ENCODE measurements at places on chromosomes 3 and 15. TPM values are rescaled to one million over a fixed set of nuclear protein-coding genes. Genes with fewer than 3 reads are reported as not detected.

GRK7 gene
- total RNA-seq, result not detected

IL16 gene
- 0.07 TPM for total RNA-seq

SYNM gene
- 0.68 TPM for total RNA-seq

STRC gene
- total RNA-seq, result 0.71 TPM

TTC21A gene
- 0.34 TPM for total RNA-seq

GOLGA6L10 gene
- 1.4 TPM for total RNA-seq

KLHL18 gene
- total RNA-seq, result 26.7 TPM

THSD4 gene
- 49.5 TPM for total RNA-seq

FETUB gene
- total RNA-seq, result not detected

GCNT3 gene
- total RNA-seq, result 3.4 TPM

MYH15 gene
- total RNA-seq, result 0.07 TPM

GRIP2 gene
- total RNA-seq, result 0.07 TPM

MAPKAPK3 gene
- 65.1 TPM for total RNA-seq

HMCES gene
- 35.9 TPM for total RNA-seq

CMSS1 gene
- total RNA-seq, result 27.0 TPM

GABRB3 gene
- 0.34 TPM for total RNA-seq

SLC51B gene
- total RNA-seq, result not detected

CHRM5 gene
- total RNA-seq, result not detected

ROBO1 gene
- total RNA-seq, result 46.1 TPM

RPP14 gene
- 20.6 TPM for total RNA-seq

LRRC49 gene
- 9.5 TPM for total RNA-seq

RARB gene
- total RNA-seq, result 2.6 TPM

BTD gene
- 17.3 TPM for total RNA-seq

SPCS1 gene
- total RNA-seq, result 56.8 TPM

CX3CR1 gene
- total RNA-seq, result not detected

SUCNR1 gene
- not detected for total RNA-seq

DAPK2 gene
- total RNA-seq, result 2.1 TPM

FRMD5 gene
- total RNA-seq, result 2.7 TPM

CYP8B1 gene
- not detected for total RNA-seq

RETNLB gene
- total RNA-seq, result not detected

COL7A1 gene
- 420 TPM for total RNA-seq

PLA2G4B gene
- 6.6 TPM for total RNA-seq

DNAJC13 gene
- total RNA-seq, result 40.0 TPM

ANKUB1 gene
- 4.1 TPM for total RNA-seq

COL6A5 gene
- not detected for total RNA-seq

SAMD7 gene
- not detected for total RNA-seq

RLBP1 gene
- 0.28 TPM for total RNA-seq

CLSTN2 gene
- total RNA-seq, result under 0.01 TPM

ADPRH gene
- 0.68 TPM for total RNA-seq

CATSPER2 gene
- 1.4 TPM for total RNA-seq

GOLGA8H gene
- 0.07 TPM for total RNA-seq

GATA2 gene
- not detected for total RNA-seq

NKTR gene
- total RNA-seq, result 48.0 TPM

WDR76 gene
- 1.4 TPM for total RNA-seq

MORC1 gene
- total RNA-seq, result not detected

SMAD6 gene
- under 0.01 TPM for total RNA-seq

SAMMSON gene
- total RNA-seq, result not detected

IMPG2 gene
- total RNA-seq, result 0.14 TPM

SETMAR gene
- total RNA-seq, result 4.4 TPM

DPPA2 gene
- not detected for total RNA-seq

GUCA1C gene
- total RNA-seq, result not detected
